ENCODE measurements at places on chromosomes 12 and 14.

- no peak for DNase-seq
Measured at GRCh38 chr12:12979731-12980259, 20.3 kb downstream of the HEBP1 start.

DNA sequence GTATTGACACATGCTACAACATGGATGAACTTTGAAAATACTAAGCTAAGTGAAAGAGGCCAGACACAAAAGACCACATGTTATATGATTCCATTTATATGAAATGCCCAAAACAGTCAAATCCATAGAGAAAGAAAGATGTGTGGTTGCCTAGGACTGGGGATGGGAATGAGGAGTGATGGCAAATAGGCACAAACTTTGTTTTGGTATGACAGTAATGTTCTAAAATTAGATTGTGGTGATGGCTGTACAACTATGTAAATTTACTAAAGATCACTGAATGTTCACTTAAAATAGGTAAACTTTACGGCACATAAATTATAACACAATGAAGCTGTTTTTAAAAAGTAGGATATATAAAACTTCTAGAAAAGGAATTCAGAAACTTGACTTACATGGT, 41.7 kb downstream of the PPP1R13B start:
- DNase-seq = no peak

- no peak for DNase-seq
Measured at GRCh38 chr12:47267571-47267970, 187.8 kb upstream of the AMIGO2 start.

GRCh38 chr14:97902630-97903029, 1105.4 kb downstream of the VRK1 start:
- DNase-seq = no peak

GRCh38 chr12:28360253-28360652, 170.0 kb downstream of the CCDC91 start:
- DNase-seq = no peak

- no peak for DNase-seq
Measured at GRCh38 chr12:98696036-98696646, 51.1 kb downstream of the APAF1 start.

DNA sequence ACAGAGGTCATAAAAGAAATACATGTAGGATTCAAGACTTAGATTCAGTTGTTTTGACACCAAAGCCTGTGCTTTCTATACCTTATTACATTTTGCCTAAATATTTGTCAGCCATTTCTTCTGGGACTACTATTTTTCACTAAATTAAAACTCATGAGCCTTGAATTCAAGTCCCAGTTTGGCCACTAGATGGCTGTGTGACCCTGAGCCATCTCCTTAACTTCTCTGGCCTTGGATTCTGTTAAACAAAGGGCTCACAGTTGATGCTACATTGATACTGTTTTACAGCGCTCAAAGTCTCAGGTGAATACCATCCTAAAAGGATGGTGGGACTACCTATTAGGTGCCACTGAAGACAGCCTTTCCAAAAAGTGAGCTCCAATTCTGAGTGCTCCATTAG, 39.6 kb upstream of the CCDC198 start:
- DNase-seq = no peak

DNA sequence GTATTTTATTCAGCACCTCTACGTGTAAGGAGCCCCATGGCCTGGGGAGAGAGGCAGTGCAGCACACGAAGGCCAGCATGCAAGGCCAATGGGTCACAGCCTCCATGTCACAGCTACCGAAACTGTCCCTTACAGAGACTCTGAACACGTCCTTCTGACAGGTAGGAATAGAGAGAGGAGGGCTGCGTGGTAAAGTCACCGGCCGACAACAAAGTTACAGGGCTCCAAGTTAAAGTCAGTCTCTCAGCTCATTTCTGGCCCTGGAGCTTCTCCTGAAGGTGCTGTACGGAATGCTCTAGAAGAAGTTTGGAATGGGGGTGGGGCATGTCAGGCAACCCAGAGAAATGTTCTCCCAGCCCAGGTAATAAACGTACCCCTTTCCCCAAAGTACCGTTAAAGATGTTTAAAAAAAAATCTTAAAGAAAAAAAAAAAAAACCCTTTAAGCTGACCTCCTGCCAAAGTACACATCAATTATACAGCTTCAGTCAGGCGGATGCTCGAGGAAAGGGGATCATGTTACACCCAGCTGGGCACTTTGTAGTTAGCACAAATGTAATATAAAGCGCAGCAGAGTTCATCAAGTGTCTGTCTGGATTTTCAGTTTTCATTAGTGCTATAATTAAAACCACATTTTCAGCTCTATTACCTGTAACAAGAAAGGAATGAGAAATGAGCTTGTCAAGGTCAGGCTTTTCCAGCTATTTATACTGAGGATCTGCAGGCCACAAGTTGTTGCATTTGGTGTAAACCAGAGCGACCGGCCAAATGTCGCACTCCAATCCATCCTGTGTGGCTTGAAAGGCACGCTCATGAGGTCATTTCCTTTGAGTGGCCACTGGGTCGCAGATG, 53.3 kb upstream of the CDKN3 start:
- peak; percentile 97 for DNase-seq

DNA sequence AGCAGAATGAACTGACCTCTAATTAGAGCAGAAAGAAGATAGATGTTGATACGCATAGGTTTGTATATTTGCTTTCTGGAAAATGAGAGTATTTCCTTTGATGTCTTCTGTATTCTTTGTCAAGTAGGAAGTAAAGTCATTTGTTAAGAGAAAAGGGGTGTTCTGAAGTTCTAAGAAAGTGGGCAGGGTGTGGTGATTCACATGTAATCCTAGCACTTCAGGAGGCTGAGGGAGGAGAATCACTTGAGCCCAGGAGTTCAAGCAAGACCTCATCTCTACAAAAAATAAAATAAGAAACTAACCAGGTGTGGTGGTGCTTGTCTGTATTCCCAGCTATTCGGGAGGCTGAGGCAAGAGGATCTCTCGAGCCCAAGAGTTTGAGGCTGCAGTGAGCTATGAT, 2.8 kb downstream of the RHNO1 start:
- DNase-seq = no peak

DNA sequence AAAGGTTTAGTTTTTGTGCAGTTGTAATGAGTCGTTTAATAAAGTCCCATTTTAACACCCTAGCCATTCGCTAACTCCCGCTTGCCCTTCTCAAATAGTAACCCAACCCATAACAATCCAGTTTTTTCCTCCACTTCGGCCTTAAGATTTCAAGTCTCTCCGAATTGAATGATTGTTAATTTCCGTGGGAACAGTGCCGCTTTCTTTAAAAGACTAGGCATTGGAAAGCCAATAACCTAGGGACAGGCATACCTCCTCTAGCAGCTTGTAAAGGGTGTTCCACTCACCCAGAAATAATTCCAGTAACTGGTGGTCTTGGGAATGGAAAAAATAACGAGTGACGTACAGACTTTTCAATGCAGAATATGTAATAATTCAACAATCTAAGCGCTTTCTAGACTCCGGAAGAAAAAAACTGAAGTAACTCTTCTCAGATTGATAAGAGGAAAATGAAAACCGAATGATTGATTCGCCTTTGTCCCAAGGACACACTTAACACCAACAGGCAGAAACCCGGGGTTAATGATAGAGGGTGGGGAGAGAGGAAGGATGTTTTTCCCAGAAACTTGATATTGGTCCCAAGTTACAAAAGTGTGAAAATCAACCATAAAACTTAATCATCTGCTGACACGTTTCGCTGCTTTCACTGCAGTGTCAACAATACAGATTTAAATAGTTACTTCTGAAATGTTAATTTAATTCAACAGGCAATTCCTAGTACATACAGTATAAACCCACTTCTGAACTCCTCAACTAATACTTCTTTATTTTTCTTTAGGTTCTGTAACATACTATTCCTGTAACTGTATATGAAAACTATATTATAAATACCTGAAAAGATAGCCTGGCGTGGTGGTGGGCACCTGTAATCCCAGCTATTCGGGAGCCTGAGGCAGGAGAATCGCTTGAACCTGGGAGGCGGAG, 1.0 kb upstream of the SINHCAF start:
- DNase-seq = no peak

Data from DMS79 (cell line).